ENCODE measurements at places on chromosomes 5 and 9.

- DNase-seq: no peak
Observed at GRCh38 chr5:169099801-169100734, 200.9 kb downstream of the SLIT3 start.

DNA sequence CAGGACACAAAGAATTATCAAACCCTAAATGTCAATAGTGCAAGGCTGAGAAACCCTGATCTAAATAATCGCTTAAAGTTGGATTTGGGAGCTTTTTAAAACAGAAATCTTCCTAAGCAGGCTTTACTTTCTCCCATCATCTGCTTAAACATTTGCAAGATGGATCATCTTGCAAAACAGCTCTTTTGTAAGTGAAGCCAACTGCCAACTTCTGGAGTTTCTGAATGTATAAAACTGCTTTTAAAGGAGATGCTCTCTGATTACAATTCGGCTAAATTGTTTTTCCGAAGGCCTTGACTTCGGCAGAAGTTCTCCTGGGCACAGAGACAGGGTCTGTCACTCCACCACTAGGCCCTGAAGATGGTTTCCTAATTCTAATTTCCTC lies 1.3 kb downstream of the PTPN3 start:
- DNase-seq: no peak

DNA sequence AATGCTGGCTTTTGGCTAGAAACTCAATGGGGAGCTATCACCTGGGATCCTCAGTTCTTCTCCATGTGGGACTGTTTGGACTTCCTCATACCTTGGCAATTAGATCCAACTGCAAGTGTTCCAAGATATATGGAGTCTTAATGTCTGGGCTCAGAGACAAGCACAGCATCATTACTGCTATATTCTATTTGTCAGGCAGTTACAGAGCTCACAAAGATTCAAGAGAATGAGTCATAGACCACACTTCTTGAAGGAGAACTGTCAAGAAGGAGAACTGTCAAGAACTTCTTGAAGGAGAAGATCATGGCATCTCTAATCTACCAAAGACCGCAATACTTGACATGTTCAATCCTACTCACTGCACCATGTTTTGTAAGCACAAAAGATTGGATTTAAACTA lies 106.8 kb upstream of the NREP start:
- no peak for DNase-seq

- DNase-seq: no peak
Observed at GRCh38 chr9:33146298-33146697, 20.8 kb downstream of the B4GALT1 start.

DNA sequence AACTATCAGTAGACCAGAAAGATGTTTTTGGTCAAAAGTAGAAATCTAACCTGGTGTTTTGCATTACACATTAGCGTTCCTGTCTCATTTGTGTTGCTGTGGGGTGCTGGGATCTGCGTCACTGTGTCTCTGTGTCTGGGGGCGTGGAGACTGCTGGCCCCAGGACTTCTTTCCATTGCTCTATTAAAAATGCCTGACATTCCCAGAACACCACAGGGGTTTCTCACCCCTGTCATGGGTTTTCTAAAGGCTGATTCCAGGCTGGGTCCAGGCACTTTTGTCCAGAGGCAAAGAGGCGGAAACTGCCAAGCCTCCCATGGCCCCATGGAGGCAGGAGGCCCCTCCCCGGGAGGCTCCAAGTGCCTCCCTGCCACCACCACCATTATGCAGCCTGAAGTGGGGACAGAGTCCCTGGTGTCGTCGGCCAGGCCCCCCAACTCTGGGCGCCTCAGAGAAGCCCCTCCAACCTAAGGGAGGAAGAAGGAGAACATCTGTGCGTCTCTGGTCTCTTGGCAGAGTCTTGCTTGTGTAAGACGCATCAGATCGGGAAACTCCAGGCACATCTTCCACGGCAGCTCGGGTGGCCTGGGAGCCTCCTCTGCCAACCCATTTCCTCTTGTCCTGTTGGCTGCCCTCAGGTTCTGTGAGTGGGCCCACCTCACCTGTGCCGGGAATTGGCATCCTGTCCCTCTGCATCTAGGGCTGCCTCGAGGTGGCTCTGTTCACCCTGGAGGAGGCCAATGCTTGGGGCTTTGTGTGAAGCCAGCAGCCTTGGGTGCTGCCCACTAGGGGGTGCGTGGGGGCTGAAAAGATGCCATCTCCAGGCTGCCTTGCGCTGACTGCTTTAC lies 13.8 kb upstream of the PLEKHG4B start:
- DNase-seq: peak; percentile 43

DNA sequence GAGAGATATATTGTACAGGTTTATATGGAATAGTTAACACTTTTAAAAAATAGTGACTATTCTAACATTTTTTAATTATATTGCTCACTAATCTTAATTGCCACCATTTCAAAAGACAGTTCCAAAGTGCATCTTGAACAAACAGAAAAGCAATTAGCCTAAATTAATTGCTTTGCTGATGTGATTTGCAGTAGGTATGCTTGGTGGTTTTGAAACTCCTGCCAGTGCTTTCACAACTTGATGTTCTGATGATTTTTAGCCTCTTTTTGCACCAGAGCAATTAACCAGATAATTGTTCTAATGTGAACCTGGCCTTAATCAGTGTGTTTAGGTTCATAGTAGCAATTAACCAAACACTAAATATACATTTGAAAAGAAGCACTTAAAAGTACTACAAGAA lies 207.6 kb downstream of the FBXL17 start:
- no peak for DNase-seq

- no peak for DNase-seq
Observed at GRCh38 chr9:75964427-75964826, 74.0 kb downstream of the PCSK5 start.

DNA sequence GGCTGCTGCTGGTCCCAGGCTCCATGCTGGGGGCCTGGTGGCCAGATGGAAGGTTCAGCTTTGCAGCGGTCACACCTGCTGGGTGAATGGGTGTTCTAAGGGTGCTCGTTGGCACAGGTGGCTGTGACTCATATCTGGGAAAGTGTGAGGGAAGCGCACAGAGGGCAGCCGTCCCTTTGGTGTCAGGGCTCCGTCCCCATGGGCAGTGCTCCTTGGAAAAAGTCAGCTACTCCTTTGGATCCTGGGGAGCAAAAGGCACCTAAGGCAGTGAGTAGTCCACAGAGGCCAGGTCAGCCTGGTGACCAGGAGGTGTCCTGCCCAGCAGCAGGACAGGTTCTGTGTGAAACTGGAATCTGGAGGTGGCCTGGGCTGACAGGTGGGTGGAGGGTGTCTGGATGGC lies 18.4 kb upstream of the GBGT1 start:
- no peak for DNase-seq

DNA sequence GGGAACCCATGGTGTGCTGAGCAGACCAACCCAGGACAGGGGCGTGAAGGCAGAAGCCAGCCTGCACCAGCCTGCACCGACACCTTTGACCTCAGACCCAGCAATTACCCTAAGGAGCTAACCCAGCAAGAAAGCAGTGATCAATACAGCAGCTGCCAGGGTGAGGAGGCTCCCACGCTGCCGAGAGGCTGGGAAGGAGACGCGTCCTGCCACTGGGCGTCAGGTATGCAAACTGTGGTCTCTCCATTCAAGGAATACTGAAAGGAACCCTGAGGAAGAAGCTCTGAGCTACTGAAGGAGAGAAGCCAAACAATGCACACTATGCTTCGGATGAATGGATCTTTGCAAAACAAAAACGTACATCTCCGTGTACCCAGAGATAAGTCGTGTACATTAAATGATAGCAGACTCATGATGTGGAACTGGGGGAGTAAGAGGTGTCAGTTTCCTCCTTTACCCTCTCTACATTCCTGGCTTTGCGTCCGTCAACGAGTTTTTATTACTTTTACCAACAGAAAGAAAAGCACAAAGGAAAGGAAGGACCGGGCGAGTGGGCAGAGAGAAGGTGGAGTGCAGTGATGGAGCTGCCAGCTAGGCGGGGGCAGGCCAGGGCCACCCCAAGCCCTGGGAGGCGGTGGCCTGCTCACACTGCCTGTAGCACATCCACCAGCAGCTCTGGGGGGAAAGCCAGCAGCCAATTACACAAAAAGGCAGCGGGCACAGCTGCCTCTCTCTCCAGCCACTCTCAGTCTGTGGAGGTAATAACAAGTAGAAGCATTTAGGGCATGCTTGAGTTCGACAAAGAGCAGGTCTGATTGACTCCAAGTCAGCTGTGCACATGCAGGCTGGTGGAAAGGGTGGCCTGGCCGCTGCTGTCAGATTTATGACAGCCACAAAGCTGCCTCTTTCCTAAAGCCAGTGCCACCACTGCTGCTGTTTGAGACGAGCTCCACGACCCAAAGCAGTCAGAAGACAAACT lies 29.3 kb downstream of the RASGEF1C start:
- DNase-seq: no peak

GRCh38 chr9:132877458-132877823 lies 643 bp downstream of the AK8 start:
- DNase-seq: no peak

DNA sequence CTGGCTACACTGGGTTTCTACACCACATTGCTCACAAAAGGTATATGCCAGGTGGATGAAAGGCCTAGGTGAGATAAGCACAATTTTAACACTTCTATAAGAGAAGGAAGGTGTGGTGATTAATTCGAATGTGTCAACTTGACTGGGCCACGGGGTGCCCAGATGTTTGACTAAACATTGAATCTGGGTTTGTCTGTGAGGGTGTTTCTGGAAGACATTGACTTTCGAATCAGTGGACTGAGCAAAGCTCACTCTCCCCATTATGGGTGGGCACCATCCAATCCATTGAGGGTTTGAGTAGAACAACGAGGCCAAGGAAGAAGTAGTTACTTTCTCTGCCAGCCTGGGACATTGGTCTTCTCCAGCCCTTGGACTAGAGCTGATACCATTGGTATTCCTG lies 78.2 kb upstream of the COL5A1 start:
- no peak for DNase-seq

DNA sequence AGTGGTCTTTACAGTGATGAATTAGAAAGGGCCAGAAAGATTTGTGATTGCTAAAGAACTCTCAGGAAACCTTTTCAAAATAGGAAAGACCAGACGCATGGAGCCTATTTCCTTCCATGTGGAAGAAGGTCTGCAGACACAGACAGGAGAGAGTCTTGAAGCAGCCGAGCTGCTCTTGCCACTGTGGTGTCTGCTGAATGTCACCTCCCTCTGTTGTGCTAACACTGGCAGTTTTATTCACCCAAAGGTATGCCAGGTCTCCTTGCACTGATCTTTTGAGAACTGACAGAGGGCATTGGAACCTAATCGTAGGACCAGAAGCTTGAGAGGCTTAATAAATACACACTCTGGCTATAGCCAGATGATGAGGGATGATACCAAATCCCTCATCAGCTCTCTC lies 108.7 kb downstream of the SREK1 start:
- no peak for DNase-seq

GRCh38 chr5:127885176-127885575 lies 182.0 kb downstream of the CCDC192 start:
- no peak for DNase-seq

DNA sequence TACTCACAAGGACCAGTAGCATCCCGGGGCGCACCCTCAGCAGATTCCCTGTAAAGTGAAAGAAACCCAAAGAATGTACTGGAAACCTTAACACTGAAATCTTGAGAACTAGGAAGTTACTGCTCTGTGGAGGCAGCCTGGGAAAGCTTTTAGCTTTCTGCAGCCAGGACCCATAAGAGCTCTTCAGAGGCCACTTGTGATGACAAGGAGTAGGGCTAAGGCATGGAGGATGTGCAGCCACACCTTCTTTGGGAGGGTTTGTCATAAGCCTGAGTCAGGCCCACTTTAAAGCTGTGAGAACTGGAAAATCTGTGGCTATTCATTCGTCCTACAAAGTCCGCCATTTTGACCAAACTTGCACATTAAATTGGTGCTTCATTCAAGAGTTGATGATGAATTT lies 291.1 kb upstream of the TLE4 start:
- DNase-seq: no peak

DNA sequence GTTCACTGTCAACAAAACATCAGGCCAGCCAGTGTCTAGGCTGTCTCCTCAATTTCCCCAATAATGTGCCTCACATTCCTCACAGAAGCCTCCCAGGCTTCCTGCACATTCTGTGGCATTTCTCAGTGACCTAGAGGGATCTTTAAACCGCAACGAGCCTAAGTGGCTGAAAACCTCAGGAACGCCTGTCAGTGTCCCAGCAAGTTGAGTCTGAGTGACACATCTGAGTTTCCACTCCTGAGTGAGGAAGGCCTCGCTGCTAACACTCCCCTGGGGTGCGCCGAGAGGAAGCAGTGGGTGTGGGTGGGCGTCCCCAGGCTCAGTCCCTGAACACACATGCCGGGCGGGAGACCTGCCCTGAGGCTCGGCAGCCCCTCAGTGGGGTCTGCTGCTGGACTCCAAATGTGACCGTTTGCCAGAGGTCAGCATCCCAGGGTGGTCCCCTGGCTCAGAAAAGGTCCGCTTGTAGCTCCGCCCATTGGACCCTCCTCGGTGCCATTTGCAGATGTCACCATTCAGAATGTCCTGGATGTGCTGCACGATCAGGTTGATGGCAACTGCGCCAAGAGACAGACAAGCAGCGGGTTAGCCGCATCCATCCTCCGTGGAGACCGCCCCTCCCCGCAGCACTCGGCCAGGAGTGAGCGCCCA lies 6.3 kb downstream of the UCK1 start:
- DNase-seq: no peak

- DNase-seq: no peak
Observed at GRCh38 chr9:115672477-115673316, 480.9 kb upstream of the PAPPA start.

DNA sequence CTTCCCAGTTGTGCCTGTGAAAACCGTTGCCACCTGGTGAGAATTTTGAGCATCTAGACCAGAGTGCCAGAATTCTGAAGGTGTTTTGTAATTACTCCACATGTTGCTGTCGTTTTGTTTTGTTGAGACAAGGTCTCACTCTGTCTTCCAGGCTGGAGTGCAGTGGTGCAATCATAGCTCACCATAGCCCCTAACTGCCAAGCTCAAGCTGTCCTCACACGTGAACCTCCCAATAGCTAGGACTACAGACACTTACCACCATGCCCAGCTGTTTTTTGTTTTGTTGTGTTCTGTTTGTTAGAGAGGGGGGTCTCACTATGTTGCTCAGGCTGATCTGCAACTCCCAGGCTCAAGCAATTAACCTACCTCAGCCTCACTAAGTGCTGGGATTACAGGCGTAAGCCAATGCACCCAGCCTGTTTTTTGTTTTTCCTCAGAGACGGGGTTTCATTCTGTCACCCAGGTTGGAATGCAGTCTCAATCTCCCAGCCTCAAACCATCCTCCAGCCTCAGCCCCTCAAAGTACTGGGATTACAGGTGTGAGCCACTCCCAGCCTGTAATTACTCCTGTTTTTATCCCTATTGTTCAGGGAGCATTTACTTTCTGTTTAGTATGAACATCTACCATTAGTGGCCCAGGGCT lies 121.1 kb upstream of the DMRT1 start:
- DNase-seq: no peak

DNA sequence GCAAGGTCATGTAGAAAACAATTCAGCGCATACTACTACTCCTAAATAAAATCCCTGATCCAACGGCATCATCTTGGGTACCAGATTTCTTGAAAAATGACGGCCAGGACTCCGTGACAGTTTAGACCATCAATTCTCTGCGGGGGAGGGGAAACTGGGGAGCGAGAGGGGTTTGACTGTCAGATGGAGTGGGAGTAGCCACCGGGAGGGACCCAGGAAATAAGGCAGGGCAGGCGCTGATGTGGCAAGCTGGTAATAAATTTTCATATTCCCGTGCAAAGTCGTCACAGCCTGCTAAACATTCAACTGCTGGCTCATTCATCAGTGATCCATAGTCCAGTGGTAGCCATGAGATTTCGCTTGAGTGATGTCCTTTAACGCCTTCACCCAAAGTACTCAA lies 457 bp upstream of the CDH18 start:
- no peak for DNase-seq
